ENCODE measurements at places on chromosomes 2 and 18.

DNA sequence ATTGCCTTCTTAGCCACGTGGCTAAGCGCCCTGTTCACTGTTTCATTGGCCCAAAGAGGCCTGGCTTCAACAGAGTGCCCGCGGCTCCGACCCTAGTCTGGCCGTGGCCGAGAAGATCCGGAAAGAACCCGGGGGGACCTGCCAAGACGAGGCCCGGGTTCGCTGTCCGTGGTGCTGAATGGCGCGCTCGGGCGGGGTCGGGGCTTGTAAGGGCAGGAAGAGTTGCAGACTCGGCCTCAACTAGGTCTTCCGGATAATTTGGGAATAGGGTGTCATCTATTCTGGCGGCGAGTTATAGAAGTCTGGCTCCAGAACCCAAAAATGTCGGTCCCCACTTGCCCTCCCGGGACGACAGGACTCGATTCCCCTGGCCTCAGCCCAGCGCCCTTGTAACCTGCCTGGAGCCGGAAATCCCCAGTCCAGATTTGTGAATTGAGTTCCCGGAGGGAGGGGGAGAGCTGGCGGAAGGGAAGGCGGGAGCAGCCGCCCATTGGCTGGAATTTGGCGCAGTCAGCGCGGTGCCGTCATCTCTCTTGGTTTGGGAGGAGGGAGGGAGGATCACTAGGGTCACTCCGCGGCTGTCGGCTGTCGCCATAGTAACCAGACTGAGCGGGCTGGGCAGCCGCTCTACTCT is 3.5 kb downstream of the CDK5R2 start:
- no peaks in the 10 kb centered on the region for H3K36me3 ChIP-seq
- peaks cover 45% of the 10 kb centered on the region for H3K27me3 ChIP-seq
- H3K4me1 ChIP-seq: peaks cover 5% of the 10 kb centered on the region
- H3K27ac ChIP-seq: no peak overlapping the region
- no peak overlapping the region for H3K4me3 ChIP-seq

DNA sequence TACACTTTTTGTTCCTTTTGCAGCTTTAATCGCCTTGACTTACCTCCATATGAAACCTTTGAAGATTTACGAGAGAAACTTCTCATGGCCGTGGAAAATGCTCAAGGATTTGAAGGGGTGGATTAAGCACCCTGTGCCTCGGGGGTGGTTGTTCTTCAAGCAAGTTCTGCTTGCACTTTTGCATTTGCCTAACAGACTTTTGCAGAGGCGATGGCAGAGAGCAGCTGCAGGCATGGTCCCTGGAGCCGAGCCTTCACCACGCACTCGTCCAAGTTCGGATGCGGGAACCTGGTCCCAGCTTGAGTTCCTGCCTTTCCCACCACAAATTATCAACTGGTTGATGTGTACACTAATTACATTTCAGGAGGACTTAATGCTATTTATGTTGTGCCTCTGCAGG is 232.7 kb downstream of the ALPK2 start:
- H3K27me3 ChIP-seq: no peaks in the 10 kb centered on the region
- no peak for DNase-seq
- peaks cover 60% of the 10 kb centered on the region for H3K36me3 ChIP-seq
- no peaks in the 10 kb centered on the region for H3K4me1 ChIP-seq
- no peak overlapping the region for H3K4me3 ChIP-seq

DNA sequence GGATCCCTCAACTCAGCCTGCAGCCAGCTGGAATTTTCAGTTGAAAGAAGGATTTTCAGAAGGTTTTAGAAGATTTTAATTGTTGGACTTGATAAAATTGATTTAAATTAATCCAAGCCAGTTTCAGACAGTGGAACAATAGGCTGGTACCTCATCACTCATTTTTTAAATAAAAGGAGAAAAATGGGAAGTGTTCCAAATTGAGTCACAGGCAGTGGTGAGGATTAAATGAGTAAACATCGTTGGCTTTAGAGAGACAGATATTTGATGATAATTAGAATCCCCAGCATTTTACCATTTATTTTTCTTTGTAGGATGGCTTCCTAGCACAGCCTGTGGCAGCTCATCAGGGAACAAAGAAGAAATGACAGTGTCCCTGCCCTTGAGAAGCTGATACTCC is 7.4 kb downstream of the CXCR4 start:
- no peak overlapping the region for H3K27ac ChIP-seq
- H3K4me3 ChIP-seq: no peak overlapping the region
- peaks cover 70% of the 10 kb centered on the region for H3K27me3 ChIP-seq
- DNase-seq: no peak
- no peaks in the 10 kb centered on the region for H3K36me3 ChIP-seq
- no peaks in the 10 kb centered on the region for H3K4me1 ChIP-seq

GRCh38 chr18:62877411-62878221 is 162.3 kb downstream of the PHLPP1 start:
- H3K27ac ChIP-seq: peak overlapping the region; percentile 56
- H3K4me3 ChIP-seq: no peak overlapping the region
- no peaks in the 10 kb centered on the region for H3K27me3 ChIP-seq
- H3K36me3 ChIP-seq: no peaks in the 10 kb centered on the region
- peaks cover 60% of the 10 kb centered on the region for H3K4me1 ChIP-seq

DNA sequence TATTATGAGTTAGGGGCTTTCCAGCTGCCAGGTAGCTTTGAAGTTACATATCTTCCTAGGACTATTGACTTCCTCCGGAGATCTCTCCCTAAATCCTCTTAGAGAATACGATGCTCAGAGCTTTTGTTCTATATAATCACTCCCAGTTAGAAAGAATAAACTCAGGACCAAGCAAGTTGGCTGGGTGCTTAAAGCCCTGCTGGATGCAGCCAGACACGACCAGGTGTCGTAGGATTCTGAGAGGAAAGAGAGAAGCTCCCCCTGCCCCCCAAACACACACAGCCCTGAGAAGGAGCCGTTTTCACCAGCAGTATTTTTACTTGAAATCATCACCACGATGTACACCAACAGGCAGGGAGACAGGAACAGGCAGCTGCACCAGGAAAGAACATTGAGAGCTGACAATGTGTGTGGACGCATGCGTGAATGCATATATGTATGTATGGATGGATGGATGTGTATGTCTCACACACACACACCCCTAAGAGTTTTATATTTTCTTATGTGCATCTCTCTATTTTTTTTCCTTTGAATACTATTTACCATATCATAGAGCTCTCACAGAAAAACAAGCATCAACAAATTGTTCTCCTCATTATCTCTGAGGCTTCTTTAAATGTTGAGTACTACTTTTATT is 382.6 kb downstream of the EPHA4 start:
- DNase-seq: no peak
- H3K27ac ChIP-seq: no peak overlapping the region
- H3K4me1 ChIP-seq: no peaks in the 10 kb centered on the region
- H3K36me3 ChIP-seq: no peaks in the 10 kb centered on the region
- no peak overlapping the region for H3K4me3 ChIP-seq
- H3K27me3 ChIP-seq: no peaks in the 10 kb centered on the region

- no peaks in the 10 kb centered on the region for H3K36me3 ChIP-seq
- H3K27me3 ChIP-seq: no peaks in the 10 kb centered on the region
- peak overlapping the region; percentile 67 for H3K27ac ChIP-seq
- peaks cover 27% of the 10 kb centered on the region for H3K4me1 ChIP-seq
- H3K4me3 ChIP-seq: no peak overlapping the region
These were observed 409.0 kb downstream of the LPIN1 start for GRCh38 chr2:12155303-12156051.

GRCh38 chr18:22822024-22822423 is 111.1 kb upstream of the RBBP8 start:
- no peak for DNase-seq
- no peaks in the 10 kb centered on the region for H3K27me3 ChIP-seq
- H3K4me3 ChIP-seq: no peak overlapping the region

DNA sequence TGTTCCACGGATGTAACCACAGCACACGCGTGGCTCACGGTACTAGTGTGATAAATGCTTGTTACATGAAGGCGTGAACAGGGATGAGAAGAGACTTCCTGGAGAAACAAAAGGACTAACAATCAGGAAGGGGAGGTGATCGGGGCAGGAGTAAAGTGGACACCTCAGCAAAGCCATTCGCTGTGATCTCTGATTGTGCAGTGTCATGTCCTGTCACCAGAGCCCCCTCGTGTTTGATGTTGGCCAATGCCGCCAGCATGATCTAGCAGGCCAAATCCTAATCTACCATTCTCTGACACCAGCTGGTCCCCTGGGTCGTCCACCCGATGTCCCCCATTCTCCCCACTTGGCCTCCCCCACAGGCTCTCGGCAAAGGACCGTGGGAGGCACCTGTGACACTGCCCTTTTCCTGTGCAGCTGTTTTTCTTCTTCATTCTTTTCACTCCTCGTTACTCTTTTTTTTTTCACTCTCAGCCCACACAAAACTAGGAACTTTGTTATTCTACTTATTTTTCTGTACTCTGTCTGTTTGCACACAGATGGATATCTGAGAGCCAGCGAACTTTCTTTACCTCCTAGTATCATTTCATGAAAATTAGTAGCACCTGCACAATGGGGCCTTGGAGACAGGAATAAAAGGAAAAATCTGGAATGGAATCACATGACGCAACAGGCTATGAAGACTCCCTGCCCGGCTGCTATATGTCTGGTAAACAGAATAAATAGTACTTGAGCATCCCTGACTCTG is 146.8 kb downstream of the TGIF1 start:
- no peak overlapping the region for H3K4me3 ChIP-seq
- H3K4me1 ChIP-seq: peaks cover 31% of the 10 kb centered on the region
- H3K36me3 ChIP-seq: no peaks in the 10 kb centered on the region

Data from RWPE2 (cell line).